ENCODE measurements at places on chromosomes 2 and 18.
A peak's percentile ranks its signal among the peaks of the same experiment; 100 is the strongest.

GRCh38 chr18:62348474-62348873 lies 23.4 kb downstream of the TNFRSF11A start:
- no peak for DNase-seq

GRCh38 chr18:73766910-73767515 lies 380.6 kb downstream of the FBXO15 start:
- DNase-seq = no peak

- DNase-seq = no peak
Observed at GRCh38 chr2:70901227-70902066, 34.3 kb upstream of the ATP6V1B1 start.

GRCh38 chr18:51731070-51731469 lies 533.6 kb upstream of the MEX3C start:
- no peak for DNase-seq

DNA sequence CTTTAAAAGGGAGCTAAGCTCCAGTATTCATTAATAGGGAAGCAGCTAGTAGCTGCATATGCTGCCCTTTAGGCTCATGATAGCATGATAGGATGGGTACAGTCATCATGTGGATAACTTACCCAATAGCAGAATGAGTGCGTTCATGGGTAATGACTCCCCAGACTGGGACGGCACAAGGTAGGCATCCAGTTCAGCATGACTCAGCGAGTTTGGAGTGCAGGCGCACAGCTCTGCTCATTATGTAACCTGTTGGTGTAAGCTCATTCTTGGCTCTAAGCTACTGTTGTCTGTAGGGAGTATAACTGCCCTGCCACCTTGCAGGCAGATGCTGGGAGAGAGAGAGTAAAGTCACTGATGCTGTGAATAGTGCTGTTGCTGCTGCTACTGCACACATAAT lies 209.2 kb upstream of the SYT4 start:
- DNase-seq = no peak

- no peak for DNase-seq
Observed at GRCh38 chr2:152814475-152815030, 96.1 kb downstream of the ARL6IP6 start.

- no peak for DNase-seq
Observed at GRCh38 chr2:181646415-181646987, 10.4 kb downstream of the CERKL start.

DNA sequence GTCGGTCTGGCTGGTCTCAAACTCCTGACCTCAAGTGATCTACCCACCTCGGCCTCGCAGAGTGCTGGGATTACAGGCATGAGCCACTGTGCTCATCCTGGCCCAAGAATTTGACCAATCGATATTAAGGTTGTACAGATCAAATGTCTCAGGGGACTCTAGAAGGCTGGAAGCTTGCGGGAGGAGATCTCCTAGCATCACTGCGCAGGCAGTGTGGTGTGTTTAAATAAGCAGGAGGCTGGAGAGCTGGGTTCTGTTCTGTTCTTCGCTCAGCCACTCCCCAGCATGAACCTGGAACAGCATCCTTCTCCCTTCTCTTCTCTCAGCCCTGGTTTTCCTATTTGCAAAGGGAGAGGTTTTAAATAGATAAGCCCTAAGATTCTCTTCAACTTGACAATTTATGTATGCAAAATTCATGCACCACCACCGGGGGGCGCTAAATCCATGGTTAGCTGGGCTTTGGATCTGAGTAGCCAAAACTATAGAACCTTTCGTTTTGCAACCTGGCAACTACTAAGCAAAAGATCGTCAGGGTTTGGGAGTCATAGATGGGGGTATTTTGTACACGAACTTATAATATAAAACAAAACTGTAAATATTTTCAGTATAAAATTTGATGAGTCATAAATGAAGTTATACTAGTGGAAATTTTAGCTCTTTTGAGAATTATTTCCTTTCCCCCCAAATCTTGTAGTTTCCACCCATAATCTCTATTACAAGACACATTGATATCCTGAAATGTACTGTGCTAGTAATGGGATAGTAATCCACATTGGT lies 60.6 kb downstream of the SLC16A14 start:
- DNase-seq = peak; percentile 7

- DNase-seq = no peak
Observed at GRCh38 chr18:55097456-55098170, 138.4 kb upstream of the CCDC68 start.

DNA sequence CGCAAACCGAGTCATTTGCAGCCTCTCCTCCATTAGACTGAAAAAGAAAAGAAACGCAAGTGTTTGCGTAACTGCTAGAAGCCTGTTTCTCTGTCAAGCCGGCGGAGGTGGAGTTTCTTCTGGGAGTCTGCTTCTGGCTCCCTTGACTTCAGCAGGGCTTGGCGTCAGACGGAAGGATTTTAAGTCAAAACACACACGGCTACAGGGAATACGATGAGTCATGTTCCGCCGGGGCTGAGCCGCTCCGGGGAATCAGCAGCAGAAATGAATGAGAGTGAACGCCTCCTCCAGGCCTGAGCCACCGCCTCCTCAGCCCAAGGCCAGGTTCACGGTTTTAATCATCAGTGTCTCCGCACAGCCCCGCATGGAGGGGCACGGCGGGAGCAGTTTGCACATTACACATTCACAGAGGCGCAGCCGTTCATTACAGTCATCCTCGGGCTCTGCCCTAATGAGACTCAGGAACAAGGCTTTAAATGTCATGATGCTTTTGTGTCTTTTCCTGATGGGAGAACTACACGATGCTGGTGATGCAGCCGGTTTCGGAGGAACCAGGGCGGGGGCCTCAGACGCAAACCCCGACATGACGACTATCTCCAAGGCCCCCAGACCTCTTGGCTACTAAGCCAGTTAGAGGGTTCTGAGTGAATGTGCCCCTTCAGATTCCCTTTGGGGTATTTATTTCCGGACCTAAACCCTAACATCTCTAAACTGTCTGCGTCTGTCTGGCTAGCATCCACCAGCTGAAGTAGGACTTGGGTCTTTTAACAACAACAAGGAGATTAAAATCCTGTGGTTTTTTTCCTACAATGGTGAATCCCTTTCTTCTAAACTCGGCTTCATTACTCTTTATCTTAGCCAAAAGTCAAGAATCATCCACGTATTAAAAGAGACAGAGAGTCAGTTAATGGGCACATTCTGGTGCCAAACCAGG lies 11.1 kb upstream of the SCG2 start:
- DNase-seq = no peak

GRCh38 chr2:118249531-118249930 lies 161.3 kb downstream of the INSIG2 start:
- DNase-seq = no peak

- DNase-seq = no peak
Observed at GRCh38 chr2:54572636-54573536, 116.8 kb downstream of the SPTBN1 start.

DNA sequence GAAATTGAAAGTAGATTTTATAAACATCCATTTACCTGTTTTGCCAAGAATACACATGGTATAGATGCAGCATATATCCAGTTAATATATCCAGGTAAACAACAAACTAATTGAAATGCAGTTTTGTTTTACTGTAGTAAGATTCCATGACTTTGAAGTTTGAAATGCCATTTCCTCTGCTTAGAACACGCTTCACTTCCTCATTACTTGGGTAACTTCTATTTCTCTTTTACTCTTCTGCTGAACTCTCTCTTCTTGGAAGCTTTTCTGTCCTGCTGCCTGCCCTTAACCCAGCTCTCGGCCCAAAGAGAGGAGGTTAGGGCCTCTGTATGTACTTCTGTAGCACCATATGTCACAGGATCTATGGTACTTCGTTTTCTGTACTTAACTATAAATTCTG lies 14.1 kb upstream of the IL1RL2 start:
- DNase-seq = no peak

- DNase-seq = no peak
Observed at GRCh38 chr2:55088400-55088799, 38.1 kb upstream of the RTN4 start.

DNA sequence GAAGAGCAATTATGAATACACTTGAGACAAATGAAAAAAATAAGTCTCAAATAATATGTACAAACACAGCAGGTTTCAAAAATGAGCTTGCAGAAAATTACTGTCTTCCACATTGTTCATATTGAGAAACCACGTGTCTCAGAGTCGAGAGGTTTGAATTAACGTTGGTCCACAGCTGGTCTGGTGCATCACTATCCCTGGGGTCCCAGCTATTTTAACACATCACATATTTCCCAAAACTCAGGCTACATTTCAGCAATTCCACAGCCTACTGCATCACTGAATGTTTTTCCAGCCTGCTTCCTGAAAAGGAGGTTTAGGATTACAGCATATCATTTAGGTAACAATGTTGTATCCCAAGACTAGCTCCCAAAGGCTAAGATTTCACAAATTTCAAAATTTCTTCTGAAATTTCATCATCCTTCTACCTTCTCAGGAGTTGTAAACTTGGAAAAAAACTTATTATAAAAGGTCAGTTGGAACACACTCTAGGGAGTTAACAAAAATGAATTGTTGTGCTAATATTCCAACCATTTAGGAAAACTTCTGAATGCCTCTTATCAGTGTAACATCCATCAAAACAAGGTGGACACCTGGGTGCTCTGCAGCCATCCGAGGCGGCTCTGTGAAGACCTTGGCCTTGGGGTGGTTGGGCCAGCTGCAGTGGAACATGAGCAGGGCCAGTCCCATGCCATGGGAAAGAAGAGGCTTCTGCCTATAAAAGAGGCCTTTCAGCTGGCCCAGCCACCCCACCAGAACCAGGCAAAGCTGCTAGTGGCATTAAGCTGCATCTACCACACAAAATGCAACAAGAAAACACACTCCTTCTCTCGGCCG lies 198.1 kb upstream of the RBBP8 start:
- no peak for DNase-seq

- DNase-seq = no peak
Observed at GRCh38 chr2:188369365-188369764, 77.7 kb downstream of the GULP1 start.

DNA sequence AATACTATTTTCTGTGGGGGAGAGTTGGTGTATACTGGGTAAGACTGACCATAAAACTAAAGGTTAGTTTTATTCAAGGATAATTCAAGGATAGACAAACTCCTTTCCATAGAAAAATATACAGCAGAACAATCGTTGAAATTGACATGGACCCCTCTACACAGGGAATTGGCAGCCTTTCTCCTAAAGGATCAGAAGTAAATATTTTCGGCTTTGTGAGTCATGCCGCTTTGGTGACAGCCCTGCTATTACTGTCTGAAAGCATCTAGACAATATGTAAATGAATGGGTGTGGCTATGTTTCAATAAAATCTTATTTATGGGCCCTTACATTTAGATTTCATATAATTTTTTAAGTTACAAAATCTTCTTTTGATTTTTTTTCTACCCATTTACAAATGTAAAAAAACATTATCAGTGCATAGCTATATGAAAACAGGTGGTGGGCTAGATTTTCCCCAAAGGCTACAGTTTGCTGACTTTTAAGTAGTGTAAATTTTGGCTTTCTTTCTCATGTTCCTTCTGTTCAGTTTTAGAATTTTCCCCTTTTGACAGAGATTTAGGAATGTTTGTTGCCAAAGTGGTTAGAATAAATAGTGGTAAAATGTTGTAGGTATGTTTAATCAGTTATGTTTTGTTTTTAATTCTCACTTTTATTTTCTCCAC lies 270.6 kb downstream of the DCC start:
- no peak for DNase-seq

DNA sequence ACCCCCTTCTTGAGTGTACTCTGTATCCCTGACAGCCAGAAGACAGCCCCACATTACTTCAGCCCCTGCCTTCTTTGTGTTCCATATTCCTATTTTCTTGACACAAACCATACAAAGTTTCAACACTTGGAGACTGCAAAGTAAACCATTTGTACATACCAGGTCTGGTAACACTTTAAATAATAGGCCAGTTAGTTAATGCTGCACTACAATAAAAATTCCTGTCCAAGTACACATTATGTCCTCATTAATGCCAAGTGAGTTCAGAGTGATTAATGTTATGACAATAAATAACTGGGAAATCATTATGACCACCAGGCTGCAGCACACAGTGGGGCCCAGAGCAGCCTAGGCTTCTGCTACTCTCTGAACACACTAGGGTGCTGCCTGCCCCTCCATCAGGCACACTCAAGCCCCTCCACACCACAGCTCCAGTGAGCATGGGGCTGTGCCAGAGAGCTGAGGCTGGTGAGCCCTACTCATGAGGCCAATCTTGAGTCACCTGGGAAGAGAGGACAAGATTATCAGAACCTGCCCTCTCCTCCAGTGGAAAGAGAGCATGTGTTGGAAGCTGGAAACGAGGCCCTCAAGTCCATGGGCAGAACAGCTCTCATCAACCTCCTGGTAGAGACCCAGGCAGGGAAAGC lies 138.7 kb downstream of the TTC32 start:
- DNase-seq = no peak

- DNase-seq = no peak
Observed at GRCh38 chr2:176151442-176152287, at the start of gene HOXD4. TSS of gene HOXD4 (plus strand) at chr2:176151550. CDS start at chr2:176151634, 84 bp downstream.

GRCh38 chr2:102117472-102117858 lies 25.1 kb upstream of the IL1R1 start:
- no peak for DNase-seq

- no peak for DNase-seq
Observed at GRCh38 chr2:102473020-102473419, at the start of gene SLC9A4. TSS of gene SLC9A4 (plus strand) at chr2:102473226. CDS start at chr2:102473760, 534 bp downstream.

GRCh38 chr2:167249197-167249596 lies 360.9 kb downstream of the XIRP2 start:
- DNase-seq = no peak

- DNase-seq = no peak
Observed at GRCh38 chr2:171550613-171551012, 28.3 kb downstream of the CYBRD1 start.

DNA sequence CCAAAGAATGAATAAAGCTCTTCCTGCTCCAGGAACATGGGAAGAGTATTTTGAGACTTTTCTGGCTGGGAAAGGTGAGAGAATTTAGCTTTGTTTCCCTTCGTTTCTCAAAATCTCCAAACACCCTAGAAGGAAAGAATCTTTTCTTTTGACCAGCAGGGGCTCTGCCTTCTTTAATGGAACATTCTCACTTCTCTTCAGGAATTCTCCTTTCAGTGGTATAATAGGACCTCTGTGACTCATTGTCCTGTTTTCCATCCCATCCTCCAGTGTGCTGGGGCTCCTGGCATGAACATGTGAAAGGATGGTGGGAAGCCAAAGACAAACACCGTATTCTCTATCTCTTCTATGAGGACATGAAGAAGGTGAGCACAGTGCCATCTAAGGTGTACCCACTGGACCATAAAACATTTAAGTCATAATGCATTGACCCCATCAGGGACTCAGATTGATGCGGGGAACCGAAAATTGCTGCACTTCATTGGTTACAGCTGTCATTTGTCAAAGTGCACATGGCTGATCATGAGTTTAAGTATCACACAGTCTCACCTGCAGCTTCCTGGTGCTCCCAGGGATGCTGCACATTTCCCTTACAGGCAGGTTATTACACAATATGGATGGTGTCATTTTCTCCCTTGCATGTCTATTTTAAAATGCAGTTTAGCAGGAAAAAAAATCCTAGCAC lies 5.5 kb downstream of the SULT1C4 start:
- DNase-seq = no peak

Data from esophagus squamous epithelium (tissue), 5 donors.